A673 (cell line): ENCODE measurements at places on chromosomes 3 and 15. TPM values are rescaled to one million over a fixed set of nuclear protein-coding genes. Genes with fewer than 3 reads are reported as not detected.

- H3K4me3 ChIP-seq, result peak overlapping the region; percentile 27
- H3K4me1 ChIP-seq, result no peaks in the 10 kb centered on the region
- H3K27ac ChIP-seq, result no peak overlapping the region
- DNase-seq, result no peak
Measured at GRCh38 chr3:50205413-50206276, 574 bp downstream of the SLC38A3 start.

GRCh38 chr3:88149101-88149508 is 654 bp upstream of the C3orf38 start:
- H3K4me3 ChIP-seq, result peak overlapping the region; percentile 78
- H3K27ac ChIP-seq, result peak overlapping the region; percentile 95
- H3K27me3 ChIP-seq, result no peaks in the 10 kb centered on the region
- peaks cover 10% of the 10 kb centered on the region for H3K4me1 ChIP-seq
- peaks cover 13% of the 10 kb centered on the region for H3K36me3 ChIP-seq

DNA sequence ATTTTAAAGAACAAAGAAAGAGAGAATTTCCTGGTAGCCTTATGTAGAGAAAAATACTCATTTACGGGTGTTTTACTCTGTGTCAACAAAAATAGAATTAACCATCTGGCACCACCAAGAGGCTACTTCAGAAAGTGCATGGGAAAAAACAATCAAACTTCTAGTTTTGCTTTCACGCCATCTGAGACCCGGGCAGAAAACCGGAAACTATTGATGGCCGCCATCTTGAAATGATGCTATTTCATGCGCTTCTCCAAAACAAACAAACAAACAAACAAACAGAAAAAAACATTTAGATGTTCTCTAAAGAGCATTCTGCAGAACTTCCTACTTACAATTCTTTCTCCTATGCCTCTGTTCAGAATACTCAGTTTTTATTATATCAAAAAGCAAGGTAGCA is 49.4 kb upstream of the SYNPR start:
- no peak overlapping the region for H3K27ac ChIP-seq
- no peak overlapping the region for H3K4me3 ChIP-seq
- DNase-seq, result peak; percentile 70
- no peaks in the 10 kb centered on the region for H3K27me3 ChIP-seq

- peaks cover 14% of the 10 kb centered on the region for H3K4me1 ChIP-seq
- H3K4me3 ChIP-seq, result no peak overlapping the region
- no peak for DNase-seq
- no peaks in the 10 kb centered on the region for H3K27me3 ChIP-seq
Measured at GRCh38 chr3:123088387-123088786, 21.6 kb downstream of the PDIA5 start.

- no peak within 1 kb of the TSS for H3K27ac ChIP-seq
- no peaks in the 10 kb centered on the region for H3K27me3 ChIP-seq
- H3K4me1 ChIP-seq, result no peaks in the 10 kb centered on the region
- peak within 1 kb of the TSS; percentile 27 for H3K4me3 ChIP-seq
- no peaks in the 10 kb centered on the region for H3K36me3 ChIP-seq
Measured at GRCh38 chr3:178536211-178537079, at the start of gene KCNMB2. Gene KCNMB2 (plus strand): TSS chr3:178536436.

DNA sequence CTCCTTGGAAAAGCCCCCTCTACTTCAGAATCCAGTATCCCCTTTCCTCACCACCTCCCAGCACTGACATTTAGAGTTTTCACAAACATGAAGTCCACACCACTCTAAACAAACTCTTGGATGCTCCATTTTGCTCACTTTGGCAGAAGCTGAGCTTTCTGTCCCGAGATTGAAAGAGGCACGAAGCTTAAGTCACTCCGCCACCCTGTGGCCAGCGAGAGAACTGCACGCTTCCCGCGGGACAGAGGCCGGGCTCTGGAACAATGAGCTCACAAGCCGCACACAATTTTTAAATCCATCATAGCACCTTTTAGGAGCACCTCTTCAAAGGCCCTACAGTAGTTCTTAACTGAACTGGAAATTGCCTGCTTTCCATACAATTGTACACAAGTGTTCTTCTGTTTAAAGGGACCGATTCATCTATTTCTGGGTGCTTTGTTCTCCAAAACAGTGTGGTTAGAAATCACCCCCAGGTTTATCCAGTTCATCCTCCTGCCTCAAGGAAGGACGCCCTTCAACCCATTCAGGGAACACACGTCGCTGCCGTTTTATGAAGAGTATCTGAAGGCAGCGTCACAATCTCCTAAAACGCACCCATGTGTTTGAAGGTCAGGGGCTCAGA is 226.1 kb downstream of the VPS13C start:
- no peaks in the 10 kb centered on the region for H3K27me3 ChIP-seq
- no peak overlapping the region for H3K27ac ChIP-seq
- peak; percentile 83 for DNase-seq
- H3K36me3 ChIP-seq, result no peaks in the 10 kb centered on the region

DNA sequence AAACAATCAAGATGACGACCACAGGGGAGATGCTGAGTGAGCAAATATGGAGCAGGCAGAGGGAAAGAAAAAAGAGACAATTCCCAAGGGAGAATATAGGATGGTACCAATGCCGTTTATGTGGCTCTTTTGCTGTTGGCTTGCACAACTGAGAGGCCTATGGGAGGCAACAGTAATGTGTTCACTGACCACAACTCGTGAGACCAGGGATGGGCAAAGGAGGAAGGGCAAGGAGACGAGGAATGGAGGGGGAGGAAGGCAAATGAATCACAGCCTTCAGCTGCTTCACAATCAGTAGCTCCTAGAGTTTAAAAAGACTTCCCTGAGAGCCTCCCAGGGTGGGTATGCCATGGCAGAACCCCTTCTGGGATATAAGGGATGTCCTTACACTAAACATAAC is 131.5 kb downstream of the SLC9A9 start:
- no peaks in the 10 kb centered on the region for H3K4me1 ChIP-seq
- H3K27ac ChIP-seq, result no peak overlapping the region
- H3K4me3 ChIP-seq, result no peak overlapping the region
- no peaks in the 10 kb centered on the region for H3K27me3 ChIP-seq

The SYNPR gene
- total RNA-seq, result 14.7 and 17.6 TPM in 2 replicates
